ENCODE measurements at places on chromosomes 6 and 20. TPM values are rescaled to one million over a fixed set of nuclear protein-coding genes. Genes with fewer than 3 reads are reported as not detected.
A peak's percentile ranks its signal among the peaks of the same experiment; 100 is the strongest.

GRCh38 chr6:19697744-19698290 lies 139.4 kb upstream of the ID4 start:
- no peak overlapping the region for H3K4me3 ChIP-seq
- H3K27ac ChIP-seq = no peak overlapping the region
- H3K36me3 ChIP-seq = no peaks in the 10 kb centered on the region
- H3K4me1 ChIP-seq = no peaks in the 10 kb centered on the region

DNA sequence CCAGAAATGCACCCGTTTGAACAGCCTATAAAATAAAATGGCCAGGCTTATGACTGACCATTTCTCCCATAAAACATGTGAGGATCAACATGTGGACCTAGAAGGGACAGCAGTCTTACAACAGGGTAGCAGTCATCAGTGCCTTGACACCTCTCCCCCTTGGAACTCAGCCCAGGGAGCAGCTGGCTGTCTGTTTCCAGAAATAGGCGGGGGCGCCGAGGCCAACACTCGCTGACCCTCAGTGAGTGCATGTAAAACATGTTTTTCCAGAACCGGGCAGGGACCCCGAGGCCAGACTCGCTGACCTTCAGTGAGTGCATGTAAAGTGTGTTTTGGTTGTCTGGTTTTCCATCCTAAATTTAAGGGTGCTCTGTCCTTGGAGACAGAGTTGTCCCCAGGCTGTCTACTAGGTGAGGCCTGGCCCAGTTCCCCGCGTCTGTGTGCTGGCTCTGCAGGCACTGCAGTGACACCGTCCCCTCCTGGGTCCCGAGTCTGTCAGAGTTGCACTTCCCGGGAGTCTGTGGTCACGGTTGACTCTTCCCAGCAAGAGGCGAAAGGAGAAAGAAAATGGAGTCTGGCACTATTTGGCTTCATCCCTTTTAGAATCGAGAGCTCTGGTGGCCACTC lies 19.8 kb upstream of the ADRM1 start:
- H3K27me3 ChIP-seq = no peaks in the 10 kb centered on the region
- no peak overlapping the region for H3K27ac ChIP-seq
- peaks cover 71% of the 10 kb centered on the region for H3K36me3 ChIP-seq
- no peak for DNase-seq

TAAR5 gene
- not detected for total RNA-seq

GRCh38 chr20:18851629-18852028 lies 38.0 kb downstream of the SCP2D1 start:
- no peak overlapping the region for H3K27ac ChIP-seq
- H3K4me3 ChIP-seq = no peak overlapping the region
- H3K4me1 ChIP-seq = peaks cover 20% of the 10 kb centered on the region
- no peak for DNase-seq

PDE7B gene
- total RNA-seq = 13.2 TPM

C6orf15 gene
- total RNA-seq = not detected

- H3K4me3 ChIP-seq = peak overlapping the region; percentile 63
- H3K27me3 ChIP-seq = no peaks in the 10 kb centered on the region
- no peaks in the 10 kb centered on the region for H3K36me3 ChIP-seq
- peak; percentile 45 for DNase-seq
These were observed 670.9 kb downstream of the QKI start for GRCh38 chr6:164085091-164086075.

DNA sequence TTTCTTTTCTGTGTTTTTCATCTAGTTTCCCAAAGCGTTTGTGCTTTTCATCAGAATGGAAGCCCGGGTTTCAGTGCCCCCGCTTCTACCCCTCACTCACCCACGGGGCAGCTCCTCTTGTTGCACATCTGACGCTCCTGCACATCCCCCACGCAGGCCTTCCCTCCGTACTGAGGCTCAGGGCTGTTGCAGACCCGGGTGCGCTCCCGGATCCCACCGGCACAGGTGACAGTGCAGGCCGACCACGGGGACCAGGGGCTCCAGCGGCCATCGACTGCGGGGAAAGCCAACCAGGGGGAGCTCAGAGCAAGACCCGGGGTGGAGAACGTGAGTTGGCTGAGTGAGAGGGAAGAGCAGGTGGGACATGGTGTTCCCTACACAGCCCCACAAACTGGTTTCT lies 19.0 kb downstream of the THBS2 start:
- no peak overlapping the region for H3K27ac ChIP-seq
- H3K36me3 ChIP-seq = peaks cover 59% of the 10 kb centered on the region
